HL-60 (cell line): ENCODE measurements at places on chromosomes 11 and 22.

- DNase-seq = no peak
These were observed 131.9 kb downstream of the SHANK2 start for GRCh38 chr11:71120471-71120896.

DNA sequence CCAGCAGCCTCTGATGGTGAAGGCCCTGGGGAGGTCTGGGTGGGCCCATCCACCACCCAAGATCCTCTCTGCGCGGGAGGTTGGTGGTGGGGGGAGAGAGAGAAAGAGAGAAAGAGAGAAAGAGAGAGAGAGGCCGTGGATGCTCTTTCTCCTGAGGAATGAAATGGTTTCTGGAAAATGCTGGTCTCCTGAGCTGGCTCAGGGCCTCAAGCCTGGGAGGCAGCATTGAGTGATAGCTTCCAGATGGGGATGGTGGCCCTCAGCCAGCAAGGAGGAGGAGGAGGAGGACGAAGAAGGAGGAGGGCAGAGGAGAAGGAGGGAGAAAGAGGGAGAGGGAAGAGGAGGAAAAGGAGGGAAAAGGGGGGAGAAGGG, 4.6 kb downstream of the TSPAN32 start:
- DNase-seq = no peak

GRCh38 chr11:128302425-128303186, 284.8 kb downstream of the ETS1 start:
- DNase-seq = no peak

DNA sequence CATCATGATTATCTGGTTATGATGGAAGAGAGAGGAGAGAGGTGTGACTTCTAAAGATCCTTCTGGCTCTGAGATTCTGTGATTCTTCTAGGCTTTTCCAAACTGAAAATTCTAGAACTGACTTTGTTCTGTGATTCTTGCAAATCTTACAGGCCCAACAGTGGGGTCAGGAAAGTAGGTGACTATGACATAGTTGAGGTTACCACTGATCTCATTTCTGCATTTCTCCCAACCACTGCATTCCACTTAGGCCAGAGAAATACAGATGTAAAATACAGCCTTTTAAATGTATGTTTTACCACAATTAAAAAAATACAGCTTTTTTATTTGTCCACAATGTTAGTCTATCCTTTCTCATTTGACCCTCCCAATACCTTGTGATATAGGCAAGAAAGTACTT, 83.7 kb downstream of the STIM1 start:
- no peak for DNase-seq

DNA sequence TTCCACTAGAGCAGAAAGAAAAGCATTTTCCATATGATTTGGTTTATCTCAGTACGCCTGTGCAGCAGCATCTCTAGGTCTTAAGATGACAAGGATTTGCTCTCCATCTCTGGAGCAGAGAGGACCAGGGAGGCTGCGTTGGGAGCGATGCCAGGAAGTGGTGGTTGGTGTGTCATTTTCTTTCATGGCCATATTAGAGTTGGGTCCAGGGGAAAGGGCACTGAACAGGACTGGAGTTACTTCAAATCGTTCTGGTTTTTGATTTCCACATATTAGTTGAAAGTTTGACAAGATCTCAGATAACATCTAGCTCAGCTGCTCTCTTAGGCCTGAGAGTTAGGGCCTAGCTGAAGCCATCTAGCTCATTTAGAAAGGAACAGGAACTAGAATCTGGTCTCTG, 157.7 kb downstream of the ADAMTS15 start:
- no peak for DNase-seq

GRCh38 chr22:38843201-38843656, 599 bp downstream of the NPTXR start:
- peak; percentile 62 for DNase-seq

DNA sequence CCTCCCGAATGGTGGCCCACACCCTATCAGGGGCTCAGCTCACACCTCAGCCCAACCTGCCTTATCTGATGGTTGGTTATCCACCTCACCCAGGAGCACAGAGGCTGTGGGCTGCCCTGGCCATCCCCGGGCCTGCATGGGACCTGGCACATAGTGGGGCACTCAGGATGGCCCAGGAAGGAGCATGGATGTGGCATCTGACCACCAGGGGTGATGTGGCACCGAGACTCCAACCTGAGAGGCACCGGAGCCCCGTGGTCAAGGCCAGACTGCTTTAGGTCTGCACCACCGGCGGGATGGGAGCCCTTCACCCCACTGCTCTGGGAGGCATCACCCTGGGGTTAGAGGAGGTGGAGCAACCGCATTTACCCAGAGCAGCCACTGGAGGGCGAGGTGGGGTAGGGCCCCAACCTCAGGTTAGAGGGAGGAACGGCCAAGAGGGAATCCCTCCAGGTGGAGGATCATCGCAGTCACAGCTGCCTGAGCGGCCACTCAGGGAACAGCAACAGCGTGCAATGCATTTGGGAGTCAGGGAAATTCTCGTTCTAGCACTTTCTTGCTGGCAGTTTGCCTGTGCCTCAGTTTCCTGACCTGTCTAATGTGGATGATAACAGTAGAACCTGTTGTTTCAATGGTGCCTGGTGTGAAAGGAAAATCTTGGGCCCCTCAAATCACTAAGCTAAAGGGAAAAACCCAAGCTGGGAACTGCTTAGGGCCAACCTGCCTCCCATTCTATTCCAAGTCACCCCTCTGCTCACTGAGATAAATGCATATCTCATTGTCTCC, 52.9 kb upstream of the CARS1 start:
- peak; percentile 55 for DNase-seq

DNA sequence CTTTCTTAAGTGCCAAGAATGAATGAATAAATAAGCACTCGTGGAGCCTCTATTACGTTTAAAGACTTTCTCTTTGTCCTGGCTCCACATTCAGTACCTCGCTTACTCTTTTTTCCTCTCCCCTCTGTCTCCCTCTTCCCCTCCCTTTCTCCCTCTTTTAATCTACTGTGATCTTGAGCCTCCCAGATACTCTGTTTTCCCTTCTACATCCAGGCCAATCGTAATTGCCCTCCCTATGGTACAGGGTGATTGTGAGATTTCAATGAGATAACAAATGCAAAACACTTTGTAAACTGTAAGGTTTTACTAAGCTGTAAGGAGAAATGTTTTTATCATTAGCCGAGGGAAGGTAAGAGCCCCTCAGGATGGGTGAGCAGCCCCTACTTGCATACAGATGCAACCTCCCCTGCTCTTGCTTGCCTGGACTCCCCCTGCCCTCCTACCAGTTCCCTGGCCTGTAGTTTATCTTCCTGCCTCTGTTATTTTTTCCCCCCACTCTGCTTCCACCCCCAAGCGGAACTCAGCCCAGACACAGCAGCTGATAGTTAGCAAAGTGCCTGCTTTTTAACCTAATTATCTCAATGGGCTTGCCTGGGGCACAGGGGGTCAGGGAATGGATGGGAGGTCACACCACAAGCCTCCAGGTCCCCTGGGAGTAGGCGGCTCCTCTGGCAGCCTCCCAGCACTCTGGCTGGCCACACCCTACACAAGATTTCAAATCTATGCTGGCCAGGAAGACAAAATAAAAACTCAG, 76.9 kb upstream of the CADM1 start:
- no peak for DNase-seq

DNA sequence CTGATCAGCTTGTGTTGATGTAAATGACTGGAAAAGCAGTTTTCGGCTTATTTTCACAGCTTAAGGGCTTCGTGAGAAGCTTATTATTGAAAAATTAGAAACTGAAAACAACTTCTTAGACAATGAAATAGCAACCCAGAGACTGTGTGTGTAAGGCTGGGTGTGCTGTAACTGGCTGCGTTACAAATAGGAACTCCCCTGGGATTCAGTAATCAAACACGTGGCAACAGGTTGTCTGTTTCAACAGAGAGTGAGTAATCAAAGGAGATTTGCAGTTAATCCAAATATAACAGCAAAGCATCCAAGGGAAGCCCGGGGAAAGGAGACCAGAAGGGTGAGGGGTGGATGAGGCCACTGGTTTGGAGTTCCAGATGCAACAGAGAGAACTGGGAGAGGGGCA, 19.2 kb downstream of the NTM start:
- no peak for DNase-seq

GRCh38 chr11:95985174-95985808, 61.4 kb upstream of the MTMR2 start:
- DNase-seq = peak; percentile 0

- no peak for DNase-seq
These were observed 117.4 kb upstream of the B3GAT1 start for GRCh38 chr11:134529212-134530096.

- DNase-seq = no peak
These were observed 82.5 kb upstream of the DDI1 start for GRCh38 chr11:103953797-103954486.

- DNase-seq = peak; percentile 35
These were observed 1.4 kb downstream of the NEFH start for GRCh38 chr22:29481265-29482000.

GRCh38 chr22:29014773-29015172, 46.9 kb downstream of the C22orf31 start:
- DNase-seq = no peak

GRCh38 chr11:1549338-1550330, 22.4 kb downstream of the DUSP8 start:
- no peak for DNase-seq

DNA sequence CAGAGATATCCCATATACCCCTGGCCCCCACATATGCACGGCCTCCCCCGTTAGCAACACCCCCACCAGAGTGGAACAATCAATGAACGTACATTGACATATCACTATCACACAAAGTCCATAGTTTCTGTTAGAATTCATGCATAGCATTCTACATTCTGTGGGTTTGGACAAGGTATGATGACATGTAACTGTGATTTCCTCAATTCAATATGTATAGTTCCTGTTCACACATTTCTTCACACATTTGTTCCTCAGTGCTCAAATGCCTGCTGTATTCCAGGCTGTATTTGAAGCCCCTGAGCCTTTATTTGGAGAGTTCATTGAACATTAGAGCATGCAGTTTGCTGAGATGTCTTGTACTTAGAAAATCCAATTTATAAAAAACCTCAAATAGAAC, 69.9 kb downstream of the PTPRJ start:
- DNase-seq = no peak

DNA sequence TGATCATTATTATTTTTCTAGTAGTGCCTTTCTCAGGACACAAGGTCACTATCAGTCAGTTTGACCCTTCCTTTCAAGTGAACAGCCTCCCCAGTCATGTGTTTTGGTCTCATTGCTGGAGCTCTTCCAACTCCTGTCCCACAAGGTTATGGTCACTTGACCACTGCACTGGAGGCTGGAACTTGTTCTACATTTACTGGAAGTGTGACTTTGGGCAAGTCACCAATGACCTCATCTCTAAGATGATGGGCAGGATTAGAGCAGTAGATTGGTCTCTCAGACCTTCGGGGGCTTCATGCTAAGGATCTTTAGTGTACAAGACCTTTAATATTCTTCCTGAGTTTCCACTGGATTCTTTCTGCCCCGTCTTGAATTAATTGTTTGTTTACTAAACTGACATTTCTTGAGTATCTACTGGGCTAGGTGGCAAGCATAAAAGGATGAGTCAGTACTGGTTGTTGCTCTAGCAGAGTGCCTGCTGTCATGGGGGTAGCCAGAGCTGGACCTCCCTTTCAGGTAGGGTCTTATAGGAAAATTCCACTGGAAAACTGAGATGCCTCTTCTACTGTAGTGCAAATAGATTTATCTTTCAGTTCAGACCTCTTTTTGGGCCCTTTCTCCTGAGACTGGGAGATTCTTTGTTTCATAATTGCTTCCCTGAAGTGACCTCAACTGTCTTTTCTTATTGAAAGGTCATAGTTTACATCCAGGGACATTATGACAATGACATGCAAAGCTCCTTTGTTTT, 106.8 kb downstream of the GRAMD1B start:
- DNase-seq = no peak

DNA sequence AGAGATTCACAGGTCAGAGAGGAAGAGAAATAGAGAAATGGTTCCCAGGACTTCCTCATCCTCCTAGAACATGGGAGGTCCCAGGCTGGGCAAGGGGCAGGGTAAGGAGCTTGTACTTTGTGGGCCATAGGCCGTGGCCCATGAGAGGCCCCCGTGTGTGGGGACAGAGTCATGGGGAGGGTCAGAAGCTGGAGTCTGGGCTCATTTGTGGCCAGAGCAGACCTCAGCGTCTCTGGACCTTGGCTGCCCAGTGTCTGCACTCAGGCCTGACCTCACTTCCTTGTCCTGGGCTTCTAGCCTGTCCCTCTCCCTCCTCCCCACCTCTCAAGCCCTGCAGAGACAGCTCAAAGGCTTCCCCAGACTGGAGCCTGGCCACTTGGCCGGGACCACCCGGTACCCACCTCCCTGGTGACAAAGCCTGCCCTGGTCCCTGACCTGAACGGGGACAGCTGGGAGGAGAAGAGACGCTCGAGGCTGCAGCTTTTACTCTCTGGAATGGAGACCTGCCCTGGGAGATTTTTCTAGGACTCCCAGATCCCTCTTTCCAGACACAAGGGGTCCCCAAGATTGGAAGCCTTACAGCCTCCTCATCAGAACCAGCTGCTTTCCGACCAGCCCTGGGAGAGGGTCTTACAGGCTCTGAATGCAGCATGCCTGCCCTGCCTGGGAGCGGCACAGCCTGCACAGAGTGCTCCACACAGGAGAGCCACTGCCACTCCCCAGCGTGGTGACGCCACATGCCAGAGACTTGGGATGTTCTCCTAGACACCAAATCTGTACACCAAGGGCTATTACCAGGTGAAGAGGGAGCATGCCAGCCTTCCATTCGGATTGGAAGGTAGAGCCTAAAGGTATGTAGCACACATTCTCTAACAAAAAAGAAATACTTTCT, 569.0 kb upstream of the B3GAT1 start:
- DNase-seq = no peak

DNA sequence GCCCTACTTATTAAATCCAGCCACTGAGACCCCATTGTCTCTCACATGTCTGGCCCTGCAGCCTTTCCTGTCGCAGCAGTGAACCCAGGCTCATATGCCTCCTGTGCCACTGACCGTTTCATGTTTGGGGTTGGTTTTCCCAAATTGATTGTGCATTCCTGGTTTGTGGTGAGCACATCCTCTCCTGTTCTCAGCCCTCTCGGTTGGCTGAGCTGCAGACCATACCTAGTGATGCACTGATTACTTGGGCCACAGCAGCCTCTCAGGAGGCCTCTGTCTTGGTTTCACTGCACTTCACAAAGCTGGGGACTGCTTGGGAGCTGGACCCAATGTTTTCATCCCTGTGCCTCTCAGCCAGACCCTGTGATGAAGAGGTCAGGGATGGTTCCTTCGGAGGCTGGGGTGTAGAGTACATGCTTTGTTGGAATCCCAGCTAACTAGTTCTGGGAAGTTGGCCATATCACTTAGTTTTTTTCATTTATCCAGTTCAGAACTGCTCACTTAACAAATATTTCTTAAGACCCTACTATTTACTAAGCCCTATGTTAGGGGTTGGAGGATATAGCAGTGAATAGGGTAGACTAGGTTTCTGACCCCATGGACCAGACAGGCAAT, 30.9 kb downstream of the PARVA start:
- no peak for DNase-seq

GRCh38 chr11:6780829-6781228, 2.0 kb upstream of the OR2AG1 start:
- no peak for DNase-seq
